ENCODE measurements at places on chromosomes 13 and 19.

DNA sequence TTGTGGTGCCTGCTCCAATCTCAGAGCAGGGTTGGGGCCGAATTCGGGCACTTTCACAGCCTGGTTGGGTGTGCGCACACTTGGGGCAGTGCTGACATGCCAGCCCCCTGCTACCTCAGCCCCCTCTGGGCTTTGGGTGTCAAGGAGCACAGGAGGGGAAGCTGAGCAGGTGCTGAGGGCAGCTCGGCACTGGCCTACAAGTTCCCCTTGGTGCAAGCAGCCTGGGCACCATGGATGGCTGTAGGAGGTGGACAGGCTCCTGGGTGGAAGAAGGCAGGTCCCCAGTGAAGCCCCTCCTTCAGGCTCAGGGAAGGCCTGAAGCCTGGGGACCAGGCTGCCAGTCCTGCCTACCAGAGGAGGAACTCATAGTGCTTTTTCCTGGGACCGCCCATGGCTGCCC lies 326.6 kb downstream of the NDFIP2 start:
- no peak for DNase-seq

- DNase-seq: no peak
Measured at GRCh38 chr19:798415-799075, 1.3 kb downstream of the PTBP1 start.

DNA sequence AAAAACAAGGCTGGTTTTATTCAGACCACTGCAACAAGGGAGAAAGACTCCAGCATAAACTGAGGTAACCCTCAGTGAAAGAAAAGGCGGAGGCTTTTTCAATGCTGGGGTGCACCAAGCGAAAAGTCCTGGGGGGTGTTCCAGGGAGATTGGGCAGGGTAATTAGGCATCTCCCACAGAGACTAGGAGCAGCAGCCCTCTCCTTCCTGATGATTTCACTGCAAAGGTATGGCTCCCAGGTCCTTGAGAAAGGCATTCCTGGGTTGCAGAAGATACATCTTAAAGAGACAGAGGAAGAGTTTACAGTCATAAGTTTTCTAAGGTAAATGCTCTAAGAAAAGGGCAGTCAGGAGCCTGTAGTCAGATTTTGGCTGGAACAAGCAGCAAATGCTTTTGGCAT lies 412.0 kb downstream of the FOXO1 start:
- DNase-seq: no peak

DNA sequence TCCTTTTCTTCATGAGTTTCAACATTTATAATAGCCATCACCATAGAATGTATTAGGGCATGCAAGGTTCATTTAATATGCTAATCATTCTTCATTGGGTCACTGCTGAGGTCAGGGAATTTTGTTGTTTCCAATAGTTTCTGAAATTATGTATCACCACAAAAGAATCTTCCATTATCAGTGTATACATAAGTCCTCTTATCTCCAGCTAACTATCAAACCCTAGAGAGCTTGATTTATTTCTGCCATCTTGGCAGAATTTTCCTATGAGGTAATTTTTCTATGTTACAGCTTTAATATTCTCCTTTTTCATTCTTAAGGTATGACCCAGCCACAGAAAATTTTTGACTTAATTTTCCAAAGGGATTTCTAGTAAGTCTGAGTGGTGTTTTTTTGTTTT lies 415.0 kb upstream of the SLITRK1 start:
- DNase-seq: no peak

- no peak for DNase-seq
Measured at GRCh38 chr13:107170270-107170931, 602.5 kb upstream of the ARGLU1 start.

DNA sequence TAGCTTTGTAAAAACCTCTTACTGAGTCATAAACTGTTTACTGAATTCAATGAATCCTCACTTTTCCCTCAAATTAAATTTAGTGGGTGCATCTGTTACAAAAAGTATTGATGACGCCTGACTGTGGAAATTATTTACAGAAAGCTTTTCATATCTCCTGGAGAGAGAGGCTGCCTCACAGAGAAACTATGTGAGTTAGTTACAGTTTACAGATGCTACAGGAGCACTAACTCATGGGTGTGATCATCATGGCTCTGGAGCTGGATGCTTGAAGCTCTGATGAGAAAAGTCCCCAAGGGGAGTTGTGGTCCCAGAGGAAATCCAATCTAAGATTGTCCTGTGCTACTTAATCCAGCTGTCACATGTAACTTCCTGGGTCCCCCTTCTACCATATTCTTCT lies 590.8 kb downstream of the LMO7 start:
- no peak for DNase-seq

DNA sequence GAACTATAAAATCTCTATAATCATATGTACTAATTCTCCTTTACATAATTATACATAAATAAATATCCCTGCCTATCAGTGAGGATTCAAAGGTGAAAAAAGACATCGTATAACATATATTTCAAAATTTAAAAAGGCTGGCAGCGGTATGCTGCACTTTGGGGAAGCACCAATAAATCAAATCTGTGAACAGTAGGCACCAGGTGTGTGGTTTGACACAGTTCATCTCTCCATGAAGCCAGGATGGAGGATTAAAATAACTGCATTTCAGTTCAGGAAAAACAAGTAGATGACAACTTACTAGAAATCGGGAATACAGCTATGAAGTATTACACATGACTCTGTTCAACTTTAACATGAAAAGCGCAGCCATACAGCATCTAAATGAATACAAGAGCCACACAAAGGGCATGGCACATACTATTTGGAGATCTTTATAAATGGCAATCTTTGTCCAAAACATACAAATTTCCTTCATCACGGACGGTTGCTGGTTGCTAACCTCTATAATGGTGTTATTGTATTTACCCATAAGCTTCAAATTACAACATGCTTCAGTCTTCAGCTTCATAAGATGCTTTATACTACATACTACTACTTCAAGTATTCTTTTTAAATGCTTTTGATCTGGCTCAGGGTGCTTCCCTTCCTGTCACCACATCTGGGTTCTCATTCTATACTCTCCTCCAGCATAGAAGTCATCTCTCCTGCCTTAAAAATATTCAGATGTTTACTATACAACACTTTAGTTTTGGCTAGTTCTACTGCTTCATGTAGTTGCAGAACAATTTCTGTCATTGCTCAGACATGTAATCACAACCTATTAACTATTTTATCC lies 128.7 kb downstream of the KLF12 start:
- DNase-seq: no peak

All from GM18507 (cell line).